Activated CD8-positive, alpha-beta memory T cell treated with anti-CD3 and anti-CD28 coated beads, Interleukin-2, amount 50 U/mL, for 4 hours (primary cell): ENCODE measurements at places on chromosomes 12 and 14.
A peak's percentile ranks its signal among the peaks of the same experiment; 100 is the strongest.

- DNase-seq, result no peak
Measured at GRCh38 chr12:85457016-85457415, 177.0 kb downstream of the ALX1 start.

DNA sequence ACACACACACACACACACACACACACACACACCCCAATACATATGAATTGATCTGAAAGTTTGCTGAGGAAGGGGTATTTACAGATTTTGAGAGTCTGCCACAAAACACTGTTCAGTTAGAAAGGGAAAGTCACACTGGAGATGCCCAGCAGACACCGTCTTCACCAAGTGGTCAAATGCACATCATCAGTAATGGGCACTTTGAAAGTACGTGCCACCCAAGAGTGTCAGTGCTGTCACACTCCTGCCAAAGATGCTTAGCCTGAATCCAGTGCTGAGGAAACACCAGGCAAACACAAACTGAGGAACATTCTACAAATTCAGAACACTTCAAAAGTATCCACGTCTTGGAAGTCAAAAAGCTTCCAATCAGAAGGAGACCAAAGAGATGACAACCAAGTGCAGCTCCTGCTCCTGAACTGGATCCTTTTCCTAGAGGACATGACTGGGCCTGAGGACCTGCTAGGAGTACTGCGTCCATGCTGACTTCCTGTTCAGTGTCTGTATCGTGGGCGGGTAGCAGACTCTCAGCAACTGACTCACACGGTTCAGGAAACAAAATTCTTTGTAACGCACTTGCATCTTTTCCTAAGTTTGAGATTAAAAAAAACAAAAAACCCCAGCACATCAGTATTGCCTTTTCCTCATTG is 18.6 kb downstream of the PSMC1 start:
- DNase-seq, result no peak

GRCh38 chr12:7093892-7094291 is 1.6 kb upstream of the C1R start:
- DNase-seq, result no peak

DNA sequence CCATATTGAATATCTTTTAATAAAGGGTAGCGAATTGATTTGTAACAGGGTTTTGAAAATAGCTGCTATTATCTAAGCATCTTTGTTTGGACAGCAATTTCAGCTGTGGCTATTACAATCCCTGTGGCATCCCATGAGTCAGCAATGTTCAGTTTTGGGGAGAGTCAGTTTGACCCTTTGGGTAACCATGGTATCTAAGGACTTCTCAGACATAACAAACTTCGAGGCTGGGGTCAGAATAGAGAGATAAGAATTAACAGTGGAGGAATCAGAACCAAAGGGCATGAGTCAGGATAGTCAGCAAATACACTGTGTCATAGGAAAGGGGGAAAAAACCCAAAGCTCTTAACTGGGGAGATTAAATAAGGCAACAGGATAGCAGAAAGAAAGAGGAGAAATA is 11.7 kb upstream of the PTHLH start:
- DNase-seq, result no peak

GRCh38 chr12:46124848-46125619 is 134.7 kb upstream of the SCAF11 start:
- DNase-seq, result peak; percentile 45

GRCh38 chr12:120125792-120126634 is 9.5 kb upstream of the RAB35 start:
- DNase-seq, result no peak

- no peak for DNase-seq
Measured at GRCh38 chr14:101050901-101051490, 147.5 kb upstream of the RTL1 start.

DNA sequence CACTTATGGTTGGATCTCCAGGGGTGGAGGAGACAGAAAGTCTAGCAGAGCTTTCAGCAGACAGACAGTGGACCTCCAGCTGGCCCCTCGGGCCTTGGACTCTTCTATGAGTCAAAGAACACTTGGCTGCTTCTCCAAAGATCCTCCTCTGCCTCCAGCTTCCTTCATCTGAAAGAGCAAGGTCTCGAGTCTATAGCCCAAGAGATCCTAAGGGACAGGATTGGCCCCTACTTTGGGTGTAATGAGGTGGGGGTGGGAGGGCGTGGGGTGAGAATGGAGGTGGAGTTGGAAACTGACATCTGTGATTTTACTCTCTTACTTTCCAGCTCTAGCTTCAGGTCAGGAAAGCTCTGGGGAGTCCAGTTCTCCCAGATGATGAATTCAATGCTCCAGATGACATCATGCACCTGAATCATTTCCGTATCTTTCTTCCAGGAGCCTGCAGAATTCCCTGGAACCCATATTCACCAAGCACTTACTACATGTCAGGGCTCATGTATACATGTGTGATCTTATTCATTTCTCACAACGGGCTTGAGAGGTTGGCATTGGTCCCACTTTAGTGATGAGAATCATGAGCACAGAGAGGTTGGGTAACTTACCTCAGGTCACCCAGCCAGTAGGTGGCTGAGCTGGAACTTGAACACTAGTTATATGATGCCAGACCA is 10.2 kb upstream of the PGF start:
- DNase-seq, result no peak

GRCh38 chr14:85596562-85596961 is 66.6 kb downstream of the FLRT2 start:
- no peak for DNase-seq

- DNase-seq, result no peak
Measured at GRCh38 chr12:12511895-12512711, 50.6 kb downstream of the DUSP16 start.

GRCh38 chr14:99253890-99254289 is 18.1 kb downstream of the BCL11B start:
- DNase-seq, result peak; percentile 14

DNA sequence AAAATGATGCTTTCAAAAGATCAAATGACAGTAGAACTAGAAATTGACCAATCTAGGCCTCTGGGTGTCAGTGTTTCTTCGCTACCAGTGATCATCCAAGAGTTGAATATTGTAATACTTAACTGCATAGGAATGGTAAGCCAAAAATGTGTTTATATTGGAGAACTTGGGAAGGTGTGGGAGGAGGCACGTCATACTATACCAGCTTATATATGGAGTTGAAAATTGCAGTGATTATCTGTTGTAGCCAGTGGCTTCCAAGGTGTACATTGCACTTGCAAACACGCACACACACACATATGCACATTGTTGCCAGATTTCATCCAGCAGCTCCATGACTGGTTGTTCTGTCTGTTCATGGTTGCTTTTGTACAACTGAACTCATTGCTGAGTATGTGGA is 36.1 kb downstream of the EID3 start:
- no peak for DNase-seq

DNA sequence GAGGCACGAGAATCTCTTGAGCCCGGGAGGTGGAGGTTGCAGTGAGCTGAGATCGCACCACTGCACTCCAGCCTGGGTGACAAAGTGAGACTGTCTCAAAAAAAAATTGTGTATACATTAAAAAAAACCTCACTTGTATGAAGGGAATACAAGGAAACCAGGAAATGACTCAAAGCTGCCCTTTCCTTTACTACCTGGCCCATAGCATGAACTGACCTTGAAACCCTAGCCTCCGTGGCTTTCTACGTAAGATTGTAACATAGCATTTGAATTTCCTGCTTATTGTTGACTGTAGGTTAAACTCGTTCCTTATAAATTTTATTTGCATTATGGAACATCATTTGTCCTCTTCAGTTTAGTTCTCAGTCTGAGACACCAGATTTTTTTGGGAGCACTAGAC is 9.1 kb upstream of the DDX47 start:
- DNase-seq, result no peak

- DNase-seq, result no peak
Measured at GRCh38 chr12:124599074-124599999, 31.9 kb upstream of the NCOR2 start.

DNA sequence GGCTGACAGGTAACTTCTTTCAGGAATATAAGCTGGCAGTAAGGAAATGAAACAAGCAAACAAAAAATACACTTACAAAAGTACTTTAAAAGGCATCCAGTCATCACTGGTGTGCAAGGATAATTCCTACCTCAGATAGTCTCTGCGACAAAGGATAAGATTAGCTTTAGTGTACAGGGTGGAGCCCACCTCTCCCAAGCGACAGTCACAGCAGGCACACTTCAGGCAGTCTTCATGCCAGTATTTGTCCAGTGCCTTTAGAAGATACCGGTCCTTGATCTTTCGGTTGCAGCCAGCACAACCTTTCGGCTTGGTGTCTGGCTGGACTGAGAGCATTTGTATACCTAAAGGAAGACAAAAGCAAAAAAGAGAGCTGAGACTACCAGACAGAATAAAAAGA is 5.4 kb downstream of the LMO3 start:
- no peak for DNase-seq

GRCh38 chr12:89665556-89665955 is 43.1 kb downstream of the ATP2B1 start:
- DNase-seq, result no peak

GRCh38 chr12:11746940-11747716 is 97.7 kb downstream of the ETV6 start:
- DNase-seq, result no peak

- DNase-seq, result no peak
Measured at GRCh38 chr12:52543985-52544883, 8.7 kb downstream of the KRT71 start.

DNA sequence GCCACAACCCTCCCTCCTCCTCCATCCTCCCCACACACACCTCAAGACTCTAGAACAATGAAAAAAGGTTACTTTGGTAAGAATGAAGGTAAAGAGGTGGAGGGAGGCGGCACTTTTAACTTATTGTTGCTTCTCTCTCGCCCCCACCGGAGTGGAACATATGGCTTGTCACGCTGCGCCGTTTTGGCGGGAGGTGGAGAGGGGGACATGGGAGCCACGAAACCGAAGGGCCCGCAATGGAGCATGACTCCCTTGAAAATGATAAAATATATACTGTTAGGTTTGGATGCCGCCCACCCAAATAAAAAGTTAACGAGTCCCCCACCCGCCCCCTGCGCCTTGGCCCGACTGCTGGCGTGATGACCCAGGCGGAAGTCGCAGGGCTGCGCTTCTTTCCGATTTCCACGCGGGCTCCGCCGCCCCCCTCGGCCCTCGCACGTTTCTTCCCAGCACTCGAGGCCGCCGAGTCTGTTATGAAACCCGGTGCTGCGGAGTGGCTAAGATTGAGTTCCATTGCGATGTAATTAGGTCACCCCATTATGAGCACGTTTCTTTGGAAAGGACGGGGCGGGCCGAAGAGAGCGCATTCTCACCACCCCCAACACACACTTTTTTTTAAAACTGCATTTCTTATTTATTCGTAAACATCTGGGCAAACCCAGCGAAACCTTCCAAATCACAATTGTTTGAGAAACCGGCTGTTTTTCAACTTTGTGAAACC is 1.4 kb upstream of the ZFP36L1 start:
- peak; percentile 86 for DNase-seq

- DNase-seq, result no peak
Measured at GRCh38 chr12:122884860-122885259, 11.1 kb downstream of the VPS37B start.

GRCh38 chr12:81542065-81543010 is 216.8 kb downstream of the PPFIA2 start:
- no peak for DNase-seq

DNA sequence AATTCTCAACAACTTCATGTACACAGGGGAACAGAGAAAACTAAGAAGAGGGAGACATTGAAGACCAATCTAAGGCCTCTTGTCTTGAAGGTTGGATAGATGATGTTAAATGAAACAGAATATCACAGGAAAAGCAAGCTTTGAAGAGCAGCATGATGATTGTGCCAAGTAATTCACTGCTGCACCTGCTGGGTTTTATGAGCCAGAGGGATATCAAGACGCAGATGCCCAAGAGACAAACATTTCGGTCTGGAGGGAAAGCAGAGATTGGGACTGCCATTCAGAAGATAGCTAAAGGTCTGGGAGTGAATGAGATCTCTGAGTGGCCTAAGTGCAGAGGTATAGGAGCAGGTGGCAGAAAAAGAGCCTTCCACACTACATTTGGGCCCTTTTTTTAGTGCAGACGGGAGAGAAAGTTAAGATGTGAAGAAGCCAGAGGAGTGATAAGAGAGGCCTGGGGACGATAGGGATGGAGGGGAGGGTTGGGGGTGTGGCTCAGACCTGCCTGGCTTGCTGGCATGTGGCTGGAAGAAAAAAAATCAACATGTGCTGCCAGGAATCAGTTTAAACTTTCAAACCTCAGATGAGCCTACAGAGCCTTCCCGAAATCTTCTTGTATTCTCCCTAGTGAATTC is 200.6 kb downstream of the AEBP2 start:
- no peak for DNase-seq

DNA sequence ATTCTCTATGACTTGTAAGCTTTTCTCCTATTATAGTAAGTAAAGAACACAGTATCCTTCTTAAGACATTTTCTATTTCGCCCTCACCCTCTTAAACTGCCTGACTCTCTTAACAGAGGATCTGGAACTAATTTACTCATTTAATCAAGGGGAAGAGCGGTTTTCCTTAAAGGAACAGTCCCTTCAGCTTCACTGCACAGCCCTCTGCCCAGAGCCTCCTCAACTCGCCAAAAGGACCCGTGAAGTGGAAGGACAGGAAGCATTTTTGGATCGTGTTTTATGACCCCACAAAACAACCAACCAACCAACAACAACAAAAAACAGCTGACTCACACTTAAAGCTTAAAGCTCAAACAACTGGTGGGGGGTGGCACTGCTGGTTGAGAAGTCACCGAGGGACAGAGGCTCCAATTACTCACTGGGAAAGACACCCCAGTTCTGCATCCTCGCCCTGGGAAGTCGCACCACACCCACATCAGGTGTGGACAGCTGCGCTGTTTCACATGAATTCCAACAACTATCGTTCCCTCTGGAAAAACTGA is 35.7 kb downstream of the NID2 start:
- DNase-seq, result no peak

DNA sequence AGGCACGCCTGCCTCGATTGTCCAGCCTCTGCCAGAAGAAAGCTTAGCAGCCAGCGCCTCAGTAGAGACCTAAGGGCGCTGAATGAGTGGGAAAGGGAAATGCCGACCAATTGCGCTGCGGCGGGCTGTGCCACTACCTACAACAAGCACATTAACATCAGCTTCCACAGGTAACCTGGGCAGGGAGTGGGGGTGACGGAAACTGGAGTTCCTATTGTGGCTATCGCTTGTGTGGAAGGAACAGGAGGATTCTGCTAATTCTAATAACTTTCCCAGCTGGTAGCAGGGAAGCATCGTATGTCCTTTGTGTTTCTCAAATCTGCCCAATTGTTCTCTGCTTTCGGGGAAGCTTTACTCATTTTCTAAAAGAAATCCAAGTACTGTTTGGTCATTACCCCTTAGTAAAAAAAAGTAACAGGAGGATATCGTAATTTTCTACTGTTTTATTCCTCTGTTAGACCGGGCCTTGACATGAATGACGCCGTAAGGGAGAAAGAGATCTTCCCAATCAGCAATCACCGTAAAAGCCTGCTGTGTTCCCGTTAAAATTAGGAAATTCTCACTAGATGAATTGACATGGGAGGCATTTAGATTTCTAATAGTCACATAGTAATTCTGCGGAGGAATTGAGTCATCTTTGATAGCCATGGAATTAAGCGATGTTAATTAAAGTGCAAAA is 449 bp downstream of the THAP2 start:
- no peak for DNase-seq

DNA sequence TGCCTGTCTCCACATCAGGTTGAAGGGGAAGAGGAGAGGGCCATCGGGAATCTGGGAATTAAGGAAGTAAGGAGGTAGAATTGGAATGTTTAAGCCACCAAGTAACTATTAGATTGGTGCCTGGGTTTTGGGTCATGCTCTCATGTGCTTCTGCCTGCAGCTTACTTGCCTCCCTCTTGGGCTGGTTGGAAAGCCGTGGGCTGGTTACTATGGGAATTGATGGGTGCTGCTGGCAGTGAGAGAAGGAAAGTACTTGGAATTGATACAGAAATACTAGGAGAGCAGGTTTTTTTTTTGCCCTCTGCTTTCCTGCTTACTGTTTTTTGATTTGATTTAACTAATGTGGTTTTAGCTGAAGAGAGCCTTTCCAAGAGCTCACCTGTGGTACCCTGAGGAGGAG is 493.5 kb upstream of the RGS6 start:
- no peak for DNase-seq
